Substantia nigra (tissue), 51 donors: ENCODE measurements at places on chromosomes 7 and 10.

GRCh38 chr7:55060636-55061022, 41.8 kb downstream of the EGFR start:
- DNase-seq: no peak

- DNase-seq: no peak
These were observed 42.4 kb upstream of the TOMM7 start for GRCh38 chr7:22864855-22865601.

- DNase-seq: no peak
These were observed 32.5 kb downstream of the PDE1C start for GRCh38 chr7:32037650-32038198.

DNA sequence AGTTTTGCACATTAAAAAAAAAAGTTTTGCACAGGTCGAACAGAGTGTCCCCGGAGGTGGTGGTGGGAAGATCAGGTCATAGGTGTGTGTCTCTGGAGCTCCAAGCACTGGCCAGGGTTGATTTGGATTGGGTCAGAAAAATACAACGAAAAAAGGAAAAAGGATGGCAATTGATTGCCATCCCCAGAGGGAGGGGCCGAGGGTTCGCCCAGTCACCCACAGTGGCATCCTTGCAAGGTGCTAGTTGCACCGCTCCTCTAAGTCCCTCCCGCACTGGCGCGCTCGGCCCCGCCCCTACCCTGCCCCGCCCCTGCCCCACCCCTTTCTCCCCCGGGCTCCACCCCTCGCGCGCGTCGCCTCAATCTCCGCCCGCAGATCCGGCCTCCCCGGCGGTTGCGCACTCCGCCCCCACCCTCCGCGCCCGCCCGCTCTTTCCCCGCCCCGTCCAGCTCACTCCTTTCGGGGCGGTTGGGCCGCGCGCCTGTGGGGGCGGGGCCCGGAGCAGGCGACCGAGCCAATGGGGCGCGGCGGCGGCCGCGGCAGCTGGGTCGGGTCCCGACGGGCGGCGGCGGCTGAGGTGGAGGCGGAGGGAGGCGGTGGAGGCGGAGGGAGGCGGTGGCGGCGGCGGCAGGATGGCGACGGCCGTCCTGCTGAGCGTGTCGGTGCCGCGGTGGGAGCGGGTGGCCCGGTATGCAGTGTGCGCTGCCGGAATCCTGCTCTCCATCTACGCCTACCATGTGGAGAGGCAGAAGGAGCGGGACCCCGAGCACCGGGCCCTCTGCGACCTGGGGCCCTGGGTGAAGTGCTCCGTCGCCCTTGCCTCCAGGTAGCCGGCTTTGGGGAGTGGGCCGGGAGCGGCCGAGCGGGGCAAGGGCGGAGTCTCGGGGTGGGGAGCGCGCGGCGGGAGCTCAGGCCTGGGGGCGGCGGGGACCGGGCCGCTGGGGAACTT, 31.5 kb upstream of the ERV3-1 start:
- DNase-seq: peak; percentile 84

- DNase-seq: no peak
These were observed 25.5 kb downstream of the PHF14 start for GRCh38 chr7:10998996-10999757.

- DNase-seq: no peak
These were observed 109.8 kb upstream of the WNT16 start for GRCh38 chr7:121219026-121219425.

DNA sequence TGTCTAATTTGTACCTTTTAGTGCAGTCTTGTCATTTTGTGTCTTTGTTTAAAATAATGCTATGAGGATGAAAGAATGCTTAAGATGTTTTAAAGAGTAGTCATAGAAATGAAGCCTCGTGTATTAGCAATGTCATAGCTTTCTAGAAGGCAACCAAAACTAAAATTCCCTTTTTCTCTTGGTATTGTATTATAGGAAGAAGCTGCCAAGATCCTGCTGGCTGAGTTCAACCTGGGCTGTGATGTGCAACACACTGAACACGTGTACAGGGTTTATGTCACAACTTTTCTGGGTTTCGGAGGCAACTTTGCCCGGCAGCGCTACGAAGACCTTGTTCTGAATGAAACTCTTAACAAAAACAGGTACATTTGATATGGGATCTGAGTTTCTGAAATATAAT, 36.2 kb downstream of the COX15 start:
- no peak for DNase-seq

GRCh38 chr7:105268511-105269392, 120.0 kb downstream of the SRPK2 start:
- DNase-seq: no peak

DNA sequence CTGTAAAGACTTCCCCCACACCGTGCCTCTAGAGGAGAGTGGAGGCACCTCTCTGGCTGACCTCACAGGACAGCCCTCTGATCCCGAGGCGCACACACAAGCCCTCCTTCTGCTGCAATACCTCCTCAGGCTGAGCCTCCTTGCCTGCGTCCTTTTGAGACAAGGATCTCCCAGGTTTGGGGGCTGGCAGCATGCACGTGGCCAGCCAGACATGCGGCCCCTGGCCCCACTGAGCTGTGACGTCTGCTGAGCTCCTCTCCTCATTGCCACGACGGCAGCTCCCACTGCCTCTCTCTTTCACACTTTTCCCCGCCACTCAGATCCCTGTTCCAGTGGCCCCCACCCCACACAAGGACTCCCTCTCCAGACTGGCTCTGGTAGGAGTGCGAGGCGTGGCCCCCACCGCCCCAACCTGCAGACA, 12.2 kb upstream of the DNAAF5 start:
- DNase-seq: no peak

DNA sequence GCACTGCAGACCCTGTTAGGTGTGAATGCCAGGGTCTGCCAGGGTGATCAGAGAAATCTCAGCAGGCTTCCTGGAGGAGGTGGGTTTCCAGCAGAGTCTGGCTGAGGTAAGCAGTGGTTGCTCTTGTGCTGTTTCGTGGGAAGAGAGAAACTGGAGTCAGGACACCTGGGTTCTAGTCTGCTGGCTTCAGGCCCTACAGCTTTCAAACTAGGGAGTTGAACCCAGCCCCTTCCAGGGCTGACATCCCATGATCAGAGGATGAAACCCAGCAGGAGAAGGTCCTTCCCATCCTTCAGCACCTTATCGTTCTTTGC, 116.8 kb downstream of the CDH23 start:
- no peak for DNase-seq

DNA sequence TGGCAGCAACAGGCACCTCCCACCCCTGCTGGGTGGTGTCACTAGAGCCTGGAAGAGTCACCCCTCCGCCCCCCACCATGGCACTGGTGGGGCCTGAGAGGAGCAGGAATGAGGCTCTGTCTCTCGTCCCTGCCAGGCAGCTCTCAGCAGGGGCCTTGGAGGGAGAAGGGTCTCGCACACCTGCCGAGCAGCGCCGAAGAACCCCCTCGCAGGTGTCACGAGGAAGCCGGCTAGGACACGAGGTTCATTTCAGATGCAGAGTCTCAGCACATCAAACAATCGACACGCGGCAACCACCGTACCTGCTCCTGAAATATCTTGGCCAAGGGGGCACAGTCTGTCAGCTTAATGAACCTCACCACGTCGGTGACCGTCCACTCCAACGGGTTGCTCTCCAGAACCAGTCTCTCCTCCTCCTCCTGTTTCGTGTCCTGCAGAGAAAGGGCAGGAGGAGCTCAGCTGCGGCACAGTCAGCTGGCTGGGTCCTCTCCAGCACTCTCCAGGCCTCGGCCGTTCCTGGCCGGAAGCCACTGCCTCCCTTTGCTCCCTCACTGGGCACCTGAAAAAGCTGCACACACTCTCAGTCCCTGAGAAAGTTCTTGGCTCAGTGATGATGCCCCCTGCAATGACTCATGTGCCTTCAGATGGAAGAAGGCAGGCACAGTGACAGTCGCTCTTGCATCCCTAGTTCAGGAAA, 240.1 kb downstream of the SFMBT2 start:
- DNase-seq: peak; percentile 69

DNA sequence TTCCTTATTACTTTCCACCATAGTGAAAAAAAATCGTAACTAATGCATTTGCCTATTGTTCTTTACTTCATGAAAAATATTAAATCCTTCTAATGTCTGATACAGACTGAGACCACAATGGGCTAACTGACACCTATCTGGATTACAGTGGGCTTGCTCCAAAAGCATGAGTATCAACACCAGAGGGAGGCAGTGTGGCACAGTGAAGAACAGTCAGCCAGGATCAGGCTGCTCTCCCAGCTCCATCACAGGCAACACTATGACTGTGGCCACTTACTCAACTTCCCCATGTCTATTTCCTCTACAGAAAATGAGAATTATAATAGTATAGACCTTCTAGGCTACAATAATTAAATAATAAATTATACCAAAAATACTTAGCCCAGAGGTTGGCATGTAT, 97.2 kb downstream of the SLC25A13 start:
- no peak for DNase-seq

DNA sequence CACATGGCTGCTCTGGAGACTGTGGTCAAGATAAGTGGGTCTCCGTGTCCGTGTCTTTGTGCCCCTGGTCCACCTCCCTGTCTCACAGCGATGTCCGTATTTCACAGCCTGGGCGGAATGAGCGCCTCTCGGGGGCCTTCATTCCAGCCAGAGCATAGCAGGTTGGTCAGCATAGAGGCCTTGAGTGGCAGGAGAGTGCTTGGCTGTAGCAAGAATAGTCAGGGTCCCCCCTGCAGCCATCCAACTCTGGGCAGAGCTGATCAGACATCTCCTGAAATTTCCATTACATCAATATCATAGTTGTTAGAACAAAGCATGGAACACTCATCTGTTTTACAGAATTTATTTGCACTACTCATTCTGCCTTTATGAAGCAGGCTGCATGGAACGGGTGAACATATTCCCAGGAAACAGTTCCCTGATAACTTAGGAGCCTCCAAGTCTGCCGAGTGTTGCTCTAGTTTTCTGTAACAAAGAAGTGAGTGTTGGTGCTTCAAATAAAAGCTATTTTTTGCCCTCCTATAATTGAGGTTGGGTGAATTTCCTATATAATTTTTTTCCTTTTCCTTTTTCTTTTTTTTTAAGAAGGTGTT, 255.3 kb downstream of the INHBA start:
- DNase-seq: no peak
